ENCODE measurements at places on chromosomes 7 and 10.

DNA sequence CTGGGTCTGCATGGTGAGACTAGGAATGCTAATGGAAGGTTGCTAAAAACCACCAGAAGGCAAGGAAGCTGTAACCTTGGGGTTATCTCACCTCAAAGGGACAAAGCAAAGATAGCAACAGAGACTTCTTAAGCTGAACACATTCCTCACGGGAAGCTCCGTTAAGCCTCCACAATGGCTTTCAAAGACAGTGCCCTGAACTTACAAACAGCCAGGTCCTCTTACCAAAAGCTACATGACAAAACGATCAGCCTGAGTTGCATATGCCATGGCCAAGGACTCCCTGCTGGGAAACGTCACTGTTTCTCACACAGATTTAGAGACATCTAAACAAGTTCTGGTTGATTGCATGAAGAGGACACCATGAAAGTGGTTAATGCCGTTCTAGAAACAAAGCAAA, 52.7 kb downstream of the HTR5A start:
- DNase-seq: no peak

DNA sequence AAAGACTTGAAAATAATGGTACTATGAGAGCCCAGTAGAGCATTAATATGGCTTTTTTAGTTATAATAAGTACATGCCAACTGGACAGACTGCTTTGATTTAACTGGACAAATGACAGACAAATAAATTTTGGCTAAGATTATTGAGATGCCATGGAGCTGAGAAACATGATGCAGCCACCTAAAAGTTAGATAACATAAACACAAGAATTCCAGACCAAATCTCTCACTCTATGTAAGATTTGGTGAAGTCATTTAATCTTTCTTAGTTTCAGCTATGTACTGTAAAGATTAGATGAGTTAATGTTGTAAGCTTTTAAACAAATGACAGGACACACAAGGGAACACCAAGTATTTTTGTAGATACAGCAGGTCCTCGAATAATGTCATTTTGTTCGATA, 118.2 kb downstream of the CACNA2D1 start:
- DNase-seq: no peak

DNA sequence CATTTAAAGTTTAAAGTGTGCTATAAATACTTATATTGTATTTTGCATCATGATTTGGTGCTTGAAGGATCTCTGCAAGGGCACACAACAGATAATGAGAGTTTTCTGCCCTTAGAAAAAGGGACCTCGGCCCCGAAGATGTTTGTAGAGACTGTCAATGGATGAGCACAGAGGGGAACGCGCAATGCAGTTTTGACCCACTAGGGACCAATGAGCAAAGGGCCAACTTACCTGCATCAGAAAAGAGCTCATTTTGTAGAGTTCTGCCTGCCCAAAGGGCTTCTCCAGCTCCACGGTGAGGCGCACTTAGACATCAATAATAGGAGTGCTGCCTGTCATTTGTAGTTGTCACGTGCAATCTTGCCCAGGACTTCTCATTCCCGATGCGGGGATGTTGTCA, 91.1 kb downstream of the BUB3 start:
- DNase-seq: no peak

DNA sequence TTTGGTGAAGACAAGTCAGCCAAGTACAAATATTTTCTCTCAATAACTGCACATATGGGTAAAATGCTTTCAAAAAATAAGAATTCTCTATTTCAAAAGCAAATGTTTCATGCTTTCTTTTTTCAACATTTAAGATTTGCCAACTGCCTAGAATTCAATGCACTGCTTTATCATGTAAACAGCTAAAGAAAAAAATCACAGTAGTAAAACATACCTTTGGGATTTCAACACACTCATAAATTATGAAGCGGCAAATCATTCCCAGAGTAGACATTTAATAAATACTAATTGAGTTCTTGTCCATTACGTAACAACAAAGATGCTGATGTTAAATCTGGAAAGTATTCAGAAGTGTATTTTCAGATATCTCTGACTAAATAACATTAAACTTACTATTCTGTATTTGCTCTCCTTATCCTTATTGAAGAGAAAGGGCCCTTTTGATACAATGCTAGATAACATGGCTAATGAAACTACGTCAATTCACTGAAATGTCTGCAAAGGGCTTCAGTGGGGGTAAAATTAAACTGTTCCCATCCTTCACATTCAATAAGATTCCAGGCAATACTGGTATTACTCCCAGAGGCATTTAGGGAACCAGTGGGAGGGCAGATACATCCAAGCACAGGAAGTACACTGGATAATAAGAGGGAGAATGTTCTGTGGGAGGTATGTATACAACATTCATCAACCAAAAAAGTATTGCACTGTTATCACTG, 13.9 kb downstream of the NAPEPLD start:
- DNase-seq: no peak

GRCh38 chr7:45872116-45873034, 507 bp downstream of the CCDC201 start:
- no peak for DNase-seq

GRCh38 chr10:118272149-118272721, 69.9 kb downstream of the FAM204A start:
- DNase-seq: no peak

Data from stimulated activated CD4-positive, alpha-beta T cell treated with anti-CD3 and anti-CD28 coated beads, TNF-alpha, amount 100 ng/mL, for 48 hours (primary cell).